ENCODE measurements at places on chromosomes 7 and 10.

DNA sequence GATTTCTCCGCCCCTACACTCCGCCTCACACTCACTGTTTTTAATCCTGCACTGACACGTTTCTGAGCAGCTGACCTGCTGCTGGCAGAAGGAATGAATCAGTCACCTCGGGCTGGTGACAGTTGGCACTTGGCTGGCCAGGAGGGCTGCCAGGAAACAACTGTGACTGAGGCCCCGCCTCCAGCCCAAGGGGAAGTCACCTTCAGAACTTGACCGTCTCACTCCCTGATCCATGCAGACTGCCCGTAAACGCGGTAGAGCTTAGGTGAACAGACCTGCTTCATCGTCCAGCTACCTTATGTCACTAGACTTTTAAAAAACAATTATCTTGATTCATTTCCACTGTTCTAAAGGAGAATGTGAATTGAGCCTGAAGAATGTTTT is 107.5 kb downstream of the DOCK1 start:
- DNase-seq: peak; percentile 19

DNA sequence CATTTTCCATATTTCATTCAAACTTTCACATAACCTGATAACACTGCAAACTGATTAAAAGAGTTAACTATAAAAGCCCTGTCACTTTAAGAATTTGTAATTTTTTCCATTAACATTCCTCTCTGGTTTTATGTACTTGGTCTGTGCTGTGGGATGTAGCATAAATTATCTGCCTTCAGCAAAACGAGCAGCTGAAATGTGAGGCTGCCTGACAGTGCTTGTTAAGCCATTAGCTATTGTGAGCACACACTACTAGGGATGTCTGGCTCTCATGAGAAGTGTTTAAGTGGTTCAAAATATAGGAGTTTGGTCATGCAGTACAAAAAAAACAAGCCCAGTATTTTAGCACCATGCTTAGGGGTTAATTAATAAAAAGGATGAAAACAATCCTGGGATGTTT is 63.0 kb downstream of the HOXA1 start:
- peak; percentile 49 for DNase-seq

DNA sequence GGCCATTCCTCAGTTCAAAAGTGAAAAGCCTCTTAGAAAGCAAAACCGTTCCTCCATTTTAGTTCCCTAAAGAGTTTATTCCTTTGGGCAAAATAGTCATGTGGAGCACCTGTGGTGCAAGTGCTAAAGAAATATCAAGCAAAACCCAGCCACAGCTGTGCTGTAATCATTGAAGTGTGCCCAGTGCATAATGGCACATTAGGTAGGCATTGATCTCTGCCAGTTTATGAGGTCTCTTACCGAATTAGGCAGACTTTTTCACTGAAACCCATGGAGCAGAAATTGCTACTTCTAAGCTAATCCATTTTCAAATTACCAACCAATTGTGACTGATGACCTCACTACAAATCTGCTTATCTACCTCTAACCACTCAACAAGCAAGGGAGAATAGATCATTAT is 97.2 kb upstream of the SEMA3A start:
- DNase-seq: no peak

DNA sequence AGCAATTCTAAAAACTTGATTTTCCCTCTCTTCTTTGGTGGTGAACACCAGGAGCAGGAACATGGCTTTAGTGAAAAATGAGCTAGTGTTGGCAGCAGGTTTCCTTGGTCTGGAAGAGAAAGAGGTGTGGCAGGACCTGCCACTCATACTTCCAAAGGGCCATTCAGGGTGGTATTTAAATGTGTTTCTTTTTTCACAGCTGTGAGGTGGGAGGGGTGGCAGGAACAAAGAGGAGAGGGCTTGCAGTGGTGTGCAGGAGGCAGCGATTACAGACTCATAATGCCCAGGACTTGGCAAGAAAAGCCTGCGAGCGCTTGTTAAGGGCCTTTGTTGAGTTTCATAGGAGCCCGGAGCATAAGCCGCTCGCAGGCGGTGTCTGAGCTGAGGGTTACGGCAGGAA is 36.8 kb downstream of the WIPF3 start:
- no peak for DNase-seq

DNA sequence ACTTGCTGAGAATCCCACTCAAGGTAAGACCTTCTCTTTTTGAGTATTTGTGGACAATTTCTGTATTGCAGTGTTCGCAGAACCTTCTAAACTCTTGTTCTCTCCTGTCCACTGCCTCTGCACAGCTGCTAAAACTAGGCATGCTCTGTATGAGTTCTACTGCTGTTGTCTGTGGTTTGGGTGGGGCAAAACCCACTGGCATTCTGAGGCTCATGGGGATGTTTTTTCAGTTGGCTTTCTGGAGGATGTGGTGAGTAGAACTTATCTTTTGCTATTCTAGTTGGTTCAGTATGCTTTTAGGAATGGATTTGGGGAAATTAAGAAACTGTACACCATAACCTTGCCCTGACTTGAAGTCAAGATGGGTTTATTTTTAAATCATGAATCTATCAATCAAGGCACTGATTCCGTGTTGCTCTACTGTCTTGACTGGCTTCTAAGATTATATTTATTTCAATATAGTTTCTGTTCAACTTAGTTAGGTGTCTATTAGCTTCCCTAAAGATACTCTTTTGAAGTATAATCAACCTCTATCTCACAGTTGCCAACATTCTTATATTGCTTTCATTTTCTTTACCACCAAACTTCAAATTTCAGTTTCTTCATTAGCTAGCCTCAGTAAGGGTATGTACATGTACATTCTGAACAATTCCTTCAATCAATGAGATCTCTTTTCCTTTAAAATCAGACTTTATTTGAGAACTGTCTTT is 25.0 kb upstream of the C1GALT1 start:
- no peak for DNase-seq

DNA sequence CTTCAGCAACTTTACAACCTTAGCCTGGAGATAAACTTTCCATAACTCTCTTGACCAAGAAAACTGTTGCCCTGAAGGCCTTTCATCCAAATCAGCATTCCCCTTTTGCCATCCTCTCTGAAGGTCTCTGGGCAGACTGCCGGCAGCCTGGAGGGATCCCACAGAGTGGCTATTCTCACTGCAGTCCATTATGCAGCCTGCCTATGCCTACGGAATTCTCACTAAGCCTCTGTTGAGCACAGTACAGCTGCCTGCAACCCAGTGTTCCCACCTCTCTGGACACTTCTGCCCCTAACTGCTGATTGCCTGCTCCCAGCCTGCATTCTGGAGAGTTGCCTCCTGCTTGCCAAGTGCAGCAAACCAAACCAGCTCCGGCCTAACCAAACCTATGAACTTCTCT is 548.9 kb upstream of the STEAP1 start:
- DNase-seq: no peak

- DNase-seq: no peak
Measured at GRCh38 chr10:30493609-30494530, 59.9 kb downstream of the MAP3K8 start.

DNA sequence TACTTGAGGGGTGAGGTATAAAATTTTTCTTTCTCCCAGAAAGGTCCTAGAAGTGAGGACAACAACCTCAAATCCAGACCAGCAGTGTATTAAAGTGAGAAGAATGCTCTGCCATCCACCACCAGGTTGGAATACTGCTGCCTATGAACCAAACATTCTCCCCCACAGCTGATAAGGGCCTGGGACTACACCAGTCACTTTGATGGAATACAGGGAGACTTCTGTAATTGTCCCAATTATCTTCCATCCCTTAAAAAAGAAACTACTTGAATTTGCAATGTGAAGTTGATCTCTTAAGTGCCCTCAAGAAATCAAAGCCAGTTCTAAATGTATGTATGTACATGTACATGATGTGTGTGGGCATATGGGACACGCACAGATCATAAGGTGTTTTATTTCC is 3.0 kb downstream of the TBX20 start:
- DNase-seq: no peak

DNA sequence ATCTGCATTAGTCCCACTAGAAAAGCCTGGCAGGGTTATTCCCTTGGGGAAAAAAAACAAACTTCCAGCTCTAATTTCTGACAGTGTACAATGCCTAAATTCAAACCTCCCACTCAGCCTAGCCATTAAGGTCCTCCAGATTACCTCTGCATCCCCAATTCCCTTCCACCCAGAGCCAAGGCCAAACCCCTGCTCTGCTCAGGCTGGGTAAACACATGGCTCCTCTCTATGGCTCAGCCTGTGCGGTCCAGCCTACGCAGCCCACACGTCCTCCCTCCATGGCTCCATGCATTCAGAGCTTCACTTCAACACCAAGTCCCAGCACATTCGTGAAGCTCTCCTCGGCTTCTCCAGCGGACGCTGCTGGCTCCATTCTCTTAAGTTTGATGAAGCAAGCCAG is 5.2 kb downstream of the DLG5 start:
- DNase-seq: no peak

DNA sequence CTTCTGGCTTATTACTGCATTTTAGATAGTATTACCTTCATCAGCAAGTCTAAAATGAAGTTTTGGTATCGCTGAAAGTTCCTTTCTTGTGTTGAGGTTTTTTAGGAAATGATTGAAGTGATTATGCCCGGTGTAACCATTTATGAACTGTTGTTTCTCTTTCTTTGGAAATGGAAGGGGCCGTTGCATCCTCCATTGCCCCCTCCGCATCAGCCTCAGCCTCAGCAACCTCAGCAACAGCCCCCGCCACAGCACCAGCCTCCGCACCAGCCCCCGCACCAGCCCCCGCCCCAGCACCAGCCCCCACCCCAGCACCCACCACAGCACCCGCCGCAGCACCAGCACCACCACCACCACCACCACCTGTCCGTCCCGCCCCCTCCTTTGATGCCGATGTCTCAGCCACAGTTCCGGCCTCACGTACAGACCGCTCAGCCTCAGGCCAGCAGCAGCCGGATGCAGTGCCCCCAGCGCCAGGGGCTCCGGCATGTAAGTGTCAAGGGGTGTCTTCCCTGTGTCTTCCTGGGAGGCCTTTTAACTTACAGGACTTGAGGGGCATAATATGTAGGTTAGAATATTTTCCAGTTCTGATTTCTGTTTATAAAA is 72.6 kb downstream of the SHH start:
- DNase-seq: no peak

- DNase-seq: no peak
Measured at GRCh38 chr10:88952647-88953111, at the start of gene ACTA2. ACTA2 (minus strand) TSS chr10:88952773; CDS start chr10:88948930, 3,843 bp downstream.

Measured in NCI-H510A treated with DMSO at 0.1 percent for 48 hours (cell line).